ENCODE measurements at places on chromosomes 11 and 22.

- no peak for DNase-seq
Measured at GRCh38 chr11:102006835-102007566, 40.2 kb upstream of the CFAP300 start.

GRCh38 chr11:69954756-69955155 lies 123.4 kb upstream of the ANO1 start:
- no peak for DNase-seq

- no peak for DNase-seq
Measured at GRCh38 chr11:67027483-67027930, 4.6 kb downstream of the SYT12 start.

DNA sequence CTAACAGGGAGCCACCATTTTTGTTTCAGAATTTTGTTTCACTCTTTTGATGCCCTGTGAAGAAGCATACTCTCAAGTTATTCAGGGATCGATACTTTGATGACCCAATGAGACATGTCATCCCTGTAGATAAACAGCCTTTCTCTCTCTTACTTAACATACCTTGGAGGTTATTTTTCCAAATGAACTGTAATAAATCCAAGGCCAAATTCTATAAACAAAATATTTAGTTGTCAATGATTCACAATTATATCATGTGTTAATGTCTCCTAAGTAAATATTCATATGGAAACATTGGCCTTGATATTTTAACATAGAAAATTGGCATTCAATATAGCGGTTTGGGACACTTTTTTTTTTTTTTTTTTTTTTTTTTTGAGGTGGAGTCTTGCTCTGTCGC lies 97.5 kb downstream of the LUZP2 start:
- no peak for DNase-seq

GRCh38 chr11:100949443-100949842 lies 180.2 kb downstream of the PGR start:
- no peak for DNase-seq

- no peak for DNase-seq
Measured at GRCh38 chr22:30432096-30432495, 6.5 kb downstream of the MTFP1 start.

DNA sequence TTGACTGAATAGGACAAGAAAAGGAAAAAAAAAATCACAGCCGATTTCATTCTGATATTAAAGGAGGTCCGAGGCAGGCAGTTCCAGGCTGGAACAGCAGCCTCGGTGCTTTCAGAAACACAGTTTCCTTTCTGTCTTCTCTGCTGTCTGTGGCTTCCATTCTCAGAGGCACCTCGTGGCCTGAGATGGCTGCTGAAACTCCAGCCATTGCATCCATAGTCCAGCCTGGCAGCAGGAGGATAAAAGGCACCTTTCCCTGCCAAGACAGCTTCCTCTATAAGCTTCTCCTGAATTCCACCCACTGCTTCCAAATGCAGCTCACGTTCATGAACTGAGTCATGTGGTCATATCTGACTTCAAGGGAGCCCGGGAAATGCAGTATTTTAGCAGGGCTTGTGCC lies 390.5 kb downstream of the TBC1D22A start:
- DNase-seq, result no peak

GRCh38 chr22:29217827-29218757 lies 12.4 kb downstream of the EMID1 start:
- DNase-seq, result no peak

- DNase-seq, result no peak
Measured at GRCh38 chr11:30697032-30697431, 110.9 kb upstream of the MPPED2 start.

GRCh38 chr22:41284465-41284864 lies 1.5 kb downstream of the RANGAP1 start:
- DNase-seq, result no peak

- DNase-seq, result no peak
Measured at GRCh38 chr11:8333376-8333775, 69.7 kb upstream of the LMO1 start.

DNA sequence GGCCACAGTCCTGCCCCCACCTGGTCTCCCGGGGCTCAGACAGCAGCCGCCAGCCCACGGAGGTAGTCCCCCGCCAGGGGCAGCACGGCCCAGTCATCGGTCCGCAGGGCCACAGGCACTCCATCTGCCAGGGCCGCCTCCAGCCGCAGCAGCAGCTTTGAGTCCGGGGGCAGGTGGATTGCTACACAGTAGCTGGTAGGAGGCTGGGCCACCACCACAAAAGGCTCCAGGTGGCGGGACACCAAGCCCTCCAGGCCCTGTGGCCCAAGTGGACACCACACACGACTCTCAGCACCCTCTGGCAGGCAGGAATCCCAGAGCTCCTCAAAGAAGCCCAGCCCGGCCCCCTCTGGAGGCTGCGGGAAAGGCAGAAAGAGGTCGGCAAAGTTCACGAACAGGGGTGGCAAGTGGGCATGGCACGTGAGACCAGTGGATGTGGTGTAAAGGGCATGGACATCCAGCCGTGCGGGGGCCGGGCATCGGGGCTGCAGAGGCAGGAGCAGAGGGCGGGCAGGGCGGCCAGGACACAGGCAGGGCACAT lies 2.9 kb downstream of the AP5B1 start:
- no peak for DNase-seq

Measured in stimulated activated CD8-positive, alpha-beta memory T cell treated with anti-CD3 and anti-CD28 coated beads, Interleukin-15, amount 100 ng/mL, for 24 hours (primary cell).